ENCODE measurements at places on chromosomes 1 and 21.
A peak's percentile ranks its signal among the peaks of the same experiment; 100 is the strongest.

DNA sequence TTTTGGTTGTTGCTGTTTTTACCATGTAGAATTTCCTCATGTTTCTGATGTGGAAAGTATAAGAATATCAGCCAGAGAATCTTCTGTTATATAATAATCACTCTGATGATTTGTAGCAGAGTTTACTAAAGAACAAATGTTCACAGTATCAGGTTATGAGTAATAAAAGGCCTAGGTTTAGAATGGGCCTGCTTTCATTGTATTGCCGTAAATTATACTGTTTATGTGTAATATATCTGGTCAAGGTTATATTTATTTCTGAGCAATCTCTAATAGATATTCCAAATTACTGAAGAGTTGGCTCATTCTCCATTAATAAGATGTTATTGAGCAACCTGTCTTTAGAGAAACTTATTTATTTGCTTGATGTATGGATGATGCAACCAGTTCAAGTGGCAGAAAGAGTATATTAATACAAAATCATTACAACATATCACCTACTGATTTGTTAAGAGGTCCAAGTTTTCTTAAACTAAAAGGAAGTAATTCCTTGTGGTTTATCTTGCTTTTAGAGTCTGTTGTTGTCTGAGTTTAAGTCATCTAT lies 649.4 kb upstream of the CXADR start:
- no peak for DNase-seq

- DNase-seq: no peak
These were observed 34.5 kb upstream of the ACTRT2 start for GRCh38 chr1:2986549-2987305.

GRCh38 chr1:35718492-35719336 lies at the start of gene C1orf216:
C1orf216 (minus strand) TSS chr1:35718884; CDS start chr1:35716321, 2,563 bp downstream.
- DNase-seq: peak; percentile 76

DNA sequence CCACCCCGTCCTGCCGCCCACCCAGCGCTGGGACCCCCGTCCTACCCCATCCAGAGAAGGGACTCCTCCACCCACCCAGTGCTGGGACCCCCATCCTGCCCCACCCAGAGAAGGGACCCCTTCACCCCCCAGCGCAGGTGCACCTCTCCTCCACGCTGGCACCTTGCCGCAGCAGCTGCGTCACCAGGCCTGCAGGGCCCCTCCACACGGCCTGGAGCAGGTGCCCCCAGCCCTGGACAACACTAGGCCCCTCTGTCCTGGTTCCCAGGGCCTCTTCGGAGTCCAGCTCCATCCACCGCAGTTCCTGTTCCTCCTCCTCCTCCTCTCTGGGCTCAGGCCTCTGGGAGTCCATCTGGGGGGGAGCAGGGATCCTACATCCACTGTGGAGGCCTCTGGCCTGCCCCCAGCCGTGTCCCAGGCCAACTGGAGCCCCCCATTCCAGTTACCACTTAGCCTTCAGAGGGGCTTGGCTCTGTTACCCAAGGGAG lies 378 bp downstream of the ANKRD65 start:
- no peak for DNase-seq

DNA sequence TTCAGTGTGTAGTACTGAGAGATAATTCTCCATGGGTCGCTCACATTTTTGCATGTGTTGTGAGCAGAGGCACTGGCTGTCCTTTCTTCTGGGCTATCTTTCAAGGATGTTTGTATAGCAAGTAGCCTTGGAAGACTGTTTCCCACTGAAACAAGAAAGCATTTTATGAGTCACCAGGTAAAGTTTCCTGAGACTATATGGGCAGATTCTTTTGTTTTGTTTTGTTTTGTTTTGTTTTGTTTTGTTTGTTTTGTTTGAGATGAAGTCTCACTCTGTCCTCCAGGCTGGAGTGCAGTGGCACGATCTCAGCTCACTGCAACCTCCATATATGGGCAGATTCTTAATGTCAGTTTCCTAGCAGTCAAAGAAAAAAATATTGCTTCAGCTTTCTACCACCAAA lies 912.6 kb downstream of the TTLL7 start:
- peak; percentile 43 for DNase-seq

Data from fibroblast of skin of back (primary cell).